SW480 (cell line): ENCODE measurements at places on chromosomes 7 and 10.
A peak's percentile ranks its signal among the peaks of the same experiment; 100 is the strongest.

DNA sequence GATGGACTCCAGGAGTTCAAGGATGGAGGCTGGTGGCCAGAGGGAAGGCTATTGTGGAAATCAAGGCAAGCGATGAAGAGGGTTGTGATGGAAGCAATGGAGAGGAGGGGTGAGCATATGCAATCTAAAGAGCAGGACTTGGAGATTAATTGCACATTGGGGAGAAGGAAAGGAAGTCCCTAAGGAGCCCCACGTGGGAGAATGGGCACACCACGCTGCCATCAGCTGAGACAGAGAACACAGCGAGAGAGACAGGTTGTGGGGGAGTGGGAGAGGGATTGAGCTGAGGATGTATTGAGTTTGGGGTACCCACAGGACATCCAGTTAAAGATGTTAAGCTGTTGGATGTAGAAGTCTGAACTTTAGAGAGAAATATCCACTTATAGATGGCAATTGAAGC, 73.6 kb downstream of the TMEM178B start:
- no peak for DNase-seq

- DNase-seq = peak; percentile 49
Observed at GRCh38 chr7:124032369-124033094, at the start of gene TMEM229A. TSS of gene TMEM229A (minus strand) at chr7:124033067. CDS start at chr7:124033003, 64 bp downstream.

DNA sequence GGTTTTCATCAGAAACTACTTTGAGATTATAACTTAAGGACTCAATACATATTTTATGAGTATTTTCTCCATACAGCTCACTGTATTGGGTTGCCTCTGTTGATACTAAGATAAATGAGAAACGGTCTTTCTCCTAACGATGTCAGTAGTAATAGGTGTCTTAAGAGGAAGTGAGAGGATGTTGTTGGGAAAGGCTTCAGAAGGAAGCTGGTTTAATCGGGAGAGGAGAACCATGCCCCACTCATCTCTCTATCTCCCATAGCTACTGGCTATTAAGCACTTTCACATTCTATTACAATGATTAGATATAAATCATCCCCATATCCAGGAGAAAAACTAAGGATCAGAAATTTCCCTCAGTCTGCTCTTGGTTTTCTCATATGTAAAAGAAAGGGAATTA, 2.0 kb downstream of the CLEC5A start:
- DNase-seq = no peak

- no peak for DNase-seq
Observed at GRCh38 chr7:80832006-80832405, 86.8 kb downstream of the SEMA3C start.

DNA sequence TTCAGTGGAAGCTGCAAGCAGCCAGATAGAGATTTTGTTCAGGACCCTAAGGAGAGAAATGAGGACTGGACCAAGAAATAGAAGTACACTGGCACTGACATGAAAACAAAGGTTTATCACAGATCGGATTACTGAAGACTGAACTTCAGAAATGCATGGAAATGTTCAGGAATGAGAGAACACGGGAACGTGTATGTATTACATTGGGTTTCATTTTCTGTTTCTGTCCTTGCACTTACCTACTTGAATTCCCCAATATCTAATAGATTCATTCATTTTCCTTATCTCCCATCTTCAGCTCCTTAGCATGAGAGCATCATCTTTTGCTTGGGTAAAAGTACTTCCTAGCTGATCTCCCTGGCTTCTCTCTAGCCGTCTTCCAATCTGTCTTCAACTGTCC, 114.5 kb downstream of the CACNB2 start:
- DNase-seq = no peak

GRCh38 chr7:6401536-6401935, 46.2 kb downstream of the DAGLB start:
- DNase-seq = no peak

DNA sequence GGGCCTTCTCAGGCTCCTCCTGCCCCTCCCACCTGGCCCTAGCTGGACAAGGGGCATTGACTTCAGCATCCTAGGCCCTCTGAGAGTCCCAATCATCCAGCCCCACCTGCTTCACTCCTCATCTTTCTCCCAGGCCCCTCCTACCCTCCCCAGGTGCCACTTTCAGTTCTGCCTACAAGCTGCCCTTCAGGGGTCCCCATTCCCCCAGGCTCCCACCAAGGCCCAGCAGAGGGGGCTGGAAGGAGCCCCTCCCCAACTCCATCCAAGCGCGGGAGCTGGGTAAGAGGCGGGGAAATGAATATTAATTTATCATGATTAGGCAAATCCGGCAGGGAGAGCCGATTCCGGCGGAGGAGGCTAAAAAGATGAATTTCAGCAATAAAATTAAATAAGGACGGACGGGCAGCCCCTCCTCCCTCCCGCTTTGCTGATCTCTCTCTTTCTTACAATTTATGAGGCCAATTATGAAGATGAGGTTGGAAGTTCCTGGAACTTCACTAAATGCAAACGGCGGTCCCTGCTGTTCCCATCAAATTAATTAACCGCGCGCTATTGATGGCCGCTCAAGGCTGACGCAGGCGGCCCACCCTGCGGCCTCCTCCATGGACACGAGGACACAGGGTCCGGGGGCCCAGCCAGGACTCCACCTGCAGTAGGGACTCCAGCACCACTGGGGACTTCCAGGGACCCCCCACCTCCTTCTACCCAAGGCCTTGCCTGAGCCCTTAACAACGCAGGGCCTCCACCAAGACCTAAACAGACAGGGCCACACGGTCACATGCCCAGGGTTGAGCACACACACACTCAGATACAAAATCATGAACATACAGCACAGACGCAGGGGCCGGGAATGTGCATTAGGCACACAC, 13.9 kb downstream of the POLL start:
- DNase-seq = no peak

DNA sequence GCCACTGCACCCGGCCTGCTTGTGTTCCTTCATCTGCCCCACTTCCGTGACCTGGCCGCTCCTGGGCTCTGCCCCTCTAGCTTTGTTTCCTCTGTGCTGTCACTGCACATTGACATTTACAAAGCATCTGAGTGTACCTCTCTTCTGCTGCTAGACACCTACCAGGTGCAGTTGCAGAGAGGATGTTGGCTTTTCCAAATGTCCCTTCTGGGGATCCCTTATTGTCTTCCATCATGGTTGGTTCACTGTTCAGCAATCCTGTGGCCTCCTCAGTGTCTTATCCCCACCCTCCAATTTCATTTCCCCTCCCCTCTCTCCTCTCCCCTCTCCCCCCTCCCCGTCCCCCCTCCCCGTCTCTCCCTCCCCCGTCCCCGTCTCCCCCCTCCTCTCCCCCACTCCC, 13.8 kb downstream of the VWA2 start:
- DNase-seq = no peak

GRCh38 chr10:32047881-32048280, 8.3 kb downstream of the KIF5B start:
- no peak for DNase-seq

- DNase-seq = no peak
Observed at GRCh38 chr10:58951746-58952145, 224.7 kb upstream of the PHYHIPL start.

- DNase-seq = no peak
Observed at GRCh38 chr10:116169782-116170445, 103.1 kb downstream of the GFRA1 start.

DNA sequence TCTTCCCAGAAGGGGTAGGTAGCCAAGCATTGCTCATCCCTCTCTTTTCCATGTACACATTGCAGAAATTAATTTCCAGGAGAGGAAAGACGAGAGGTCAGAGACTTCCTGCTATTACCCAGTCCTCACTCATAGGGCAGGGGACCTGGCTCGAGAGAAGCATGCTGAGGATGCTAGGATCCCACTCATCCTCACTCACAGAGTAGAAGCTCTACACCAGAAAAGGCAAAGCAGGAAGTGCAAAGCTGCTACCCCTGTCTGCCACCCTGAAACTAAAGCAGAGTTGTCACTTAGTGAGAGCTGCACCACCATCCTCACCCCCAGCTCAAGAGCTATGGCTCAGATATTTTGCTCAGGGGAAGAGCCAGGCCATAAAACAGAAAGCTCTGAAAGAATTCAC, 9.9 kb downstream of the OR9A2 start:
- DNase-seq = no peak

- DNase-seq = no peak
Observed at GRCh38 chr10:17452060-17452841, 2.1 kb downstream of the ST8SIA6 start.

- DNase-seq = no peak
Observed at GRCh38 chr10:20948686-20949327, 51.7 kb upstream of the NEBL start.

- no peak for DNase-seq
Observed at GRCh38 chr7:4665661-4666060, 16.4 kb upstream of the FOXK1 start.

DNA sequence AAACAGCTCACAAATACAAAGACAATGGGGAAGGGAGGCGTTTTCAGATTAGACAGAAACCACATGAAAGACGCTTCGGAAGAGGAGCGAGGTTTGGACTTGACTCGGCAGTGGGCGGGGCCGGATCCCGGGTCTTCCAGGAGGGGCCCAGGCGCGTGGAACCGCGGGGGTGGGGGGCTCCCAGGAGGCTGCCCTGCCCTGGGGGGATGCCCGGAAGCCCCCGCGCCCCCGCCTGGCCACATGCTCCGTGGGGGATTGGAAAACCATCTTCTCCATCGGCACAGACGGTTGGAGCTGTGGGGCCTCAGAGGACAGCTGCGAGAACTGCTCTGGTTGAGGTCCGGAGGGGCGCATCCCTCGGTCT, 186.0 kb upstream of the SHH start:
- peak; percentile 59 for DNase-seq

- no peak for DNase-seq
Observed at GRCh38 chr7:70354409-70355169, 756.3 kb downstream of the AUTS2 start.

DNA sequence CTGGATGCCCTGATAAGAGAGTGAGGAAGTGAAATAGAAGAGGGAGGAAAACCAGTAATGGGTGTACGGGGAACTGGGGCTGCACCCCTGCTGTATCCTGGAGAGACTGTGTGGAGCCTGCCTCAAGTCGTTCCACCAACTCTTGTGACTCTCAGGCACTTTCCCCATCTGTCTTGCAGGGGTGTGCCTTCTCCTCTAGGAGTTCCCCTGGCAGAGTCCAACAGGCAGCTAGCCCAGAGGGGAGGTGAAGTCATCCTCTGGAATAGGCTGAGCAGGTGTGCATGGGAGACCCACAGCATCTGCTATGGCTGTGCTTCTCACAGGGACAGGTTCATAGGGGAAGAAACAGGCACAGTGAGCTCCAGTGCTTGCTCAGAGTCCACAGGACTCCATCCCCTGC, 46.8 kb downstream of the WIPF3 start:
- no peak for DNase-seq

DNA sequence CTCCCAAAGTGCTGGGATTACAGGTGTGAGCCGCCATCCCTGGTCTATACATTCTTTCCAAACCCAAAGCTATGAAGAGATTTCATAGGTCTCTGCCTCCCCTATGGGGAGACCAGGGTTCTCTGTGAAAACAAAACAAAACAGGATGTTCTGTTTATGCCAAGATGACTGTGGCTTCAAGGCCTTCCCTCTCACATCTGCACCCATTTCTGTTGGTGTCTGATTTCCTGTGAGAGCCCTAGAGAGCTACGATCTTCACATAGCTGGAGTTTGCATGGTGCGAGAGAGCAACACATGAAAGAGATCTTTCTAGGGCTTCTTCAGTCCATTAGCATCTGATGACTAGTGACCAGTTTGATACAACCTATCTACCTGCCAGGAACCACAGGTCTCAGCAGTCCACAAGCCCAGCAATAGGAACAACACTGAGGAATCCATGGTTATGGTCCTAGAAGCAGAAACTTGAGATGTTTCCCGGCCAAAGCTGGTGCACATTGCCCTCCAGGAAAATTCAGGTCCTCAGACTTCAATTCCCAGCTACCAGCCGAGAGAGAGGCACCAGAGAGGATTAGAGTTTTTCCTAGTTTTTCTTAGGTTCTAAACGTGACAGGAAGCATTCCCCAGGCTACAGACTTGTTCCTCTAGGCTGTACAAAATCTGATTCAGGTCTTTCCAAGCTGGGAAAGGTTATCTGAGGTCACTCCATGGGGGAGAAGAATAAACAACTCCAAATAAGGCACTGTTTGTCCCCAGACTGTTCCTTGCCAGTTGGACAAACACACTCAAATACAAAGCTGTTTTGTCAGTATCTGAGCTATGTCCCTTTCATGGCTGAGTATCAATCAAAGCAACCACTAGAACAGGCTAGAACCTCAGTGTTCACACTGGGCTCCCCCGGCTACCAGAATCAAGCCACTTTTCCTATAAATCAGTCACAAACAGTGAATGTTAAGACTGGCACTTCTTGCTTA, 259.7 kb downstream of the CALN1 start:
- DNase-seq = no peak

GRCh38 chr10:70410608-70411007, 6.7 kb downstream of the EIF4EBP2 start:
- DNase-seq = no peak
